Stimulated activated CD4-positive, alpha-beta T cell treated with anti-CD3 and anti-CD28 coated beads, Interleukin-15, amount 100 ng/mL, for 48 hours (primary cell): ENCODE measurements at places on chromosomes 16 and 17.
A peak's percentile ranks its signal among the peaks of the same experiment; 100 is the strongest.

- DNase-seq: no peak
Observed at GRCh38 chr17:9232591-9233270, 211.4 kb downstream of the NTN1 start.

- DNase-seq: no peak
Observed at GRCh38 chr16:68883685-68884084, 40.4 kb downstream of the TANGO6 start.

- DNase-seq: no peak
Observed at GRCh38 chr17:63995626-63996025, 2.5 kb upstream of the PRR29 start.

- DNase-seq: no peak
Observed at GRCh38 chr17:28500712-28501379, 5.3 kb upstream of the FOXN1 start.

DNA sequence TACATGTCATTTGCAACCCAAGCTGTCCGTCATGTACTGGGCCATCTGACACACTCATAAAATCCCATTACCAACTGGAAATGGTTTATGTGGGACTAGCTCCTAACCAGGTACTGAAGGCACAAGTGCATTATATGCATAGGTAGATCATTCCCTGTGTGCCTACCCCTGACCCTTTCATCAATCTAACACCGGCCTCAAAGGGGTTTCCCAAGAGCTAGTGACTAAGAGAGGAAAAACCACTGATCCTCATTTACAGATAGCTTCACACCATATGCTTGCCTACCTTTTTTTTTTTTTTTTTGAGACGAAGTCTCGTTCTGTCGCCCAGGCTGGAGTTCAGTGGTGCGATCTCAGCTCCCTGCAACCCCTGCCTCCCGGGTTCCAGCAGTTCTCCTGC, 449.8 kb downstream of the SLC39A11 start:
- no peak for DNase-seq

DNA sequence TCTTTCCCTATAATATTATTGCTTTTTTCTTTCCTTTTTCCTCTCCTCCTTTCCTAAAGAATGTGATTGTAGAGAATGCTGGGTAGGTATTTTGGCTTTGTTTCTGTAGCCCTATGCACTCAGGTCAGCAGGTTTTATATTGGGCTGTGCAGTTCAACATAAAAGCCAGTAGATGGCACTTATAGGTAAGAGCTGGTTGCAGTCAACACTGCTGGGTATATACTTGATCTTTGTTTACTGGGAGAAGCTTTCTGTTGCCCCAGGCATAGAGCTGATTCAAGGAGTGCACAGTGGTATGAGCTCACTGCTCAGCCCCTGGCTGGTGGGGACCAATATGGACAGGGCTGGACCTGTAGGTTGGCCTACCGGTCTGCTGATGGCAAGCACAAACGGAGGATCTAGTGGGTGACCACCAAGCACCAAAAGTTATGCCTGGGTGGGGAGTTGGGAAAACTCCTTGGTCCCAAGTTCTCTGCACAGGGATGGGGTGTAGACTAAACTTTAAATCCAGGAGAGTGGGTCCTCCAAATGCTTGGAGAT, 378.9 kb downstream of the PMP22 start:
- DNase-seq: no peak

DNA sequence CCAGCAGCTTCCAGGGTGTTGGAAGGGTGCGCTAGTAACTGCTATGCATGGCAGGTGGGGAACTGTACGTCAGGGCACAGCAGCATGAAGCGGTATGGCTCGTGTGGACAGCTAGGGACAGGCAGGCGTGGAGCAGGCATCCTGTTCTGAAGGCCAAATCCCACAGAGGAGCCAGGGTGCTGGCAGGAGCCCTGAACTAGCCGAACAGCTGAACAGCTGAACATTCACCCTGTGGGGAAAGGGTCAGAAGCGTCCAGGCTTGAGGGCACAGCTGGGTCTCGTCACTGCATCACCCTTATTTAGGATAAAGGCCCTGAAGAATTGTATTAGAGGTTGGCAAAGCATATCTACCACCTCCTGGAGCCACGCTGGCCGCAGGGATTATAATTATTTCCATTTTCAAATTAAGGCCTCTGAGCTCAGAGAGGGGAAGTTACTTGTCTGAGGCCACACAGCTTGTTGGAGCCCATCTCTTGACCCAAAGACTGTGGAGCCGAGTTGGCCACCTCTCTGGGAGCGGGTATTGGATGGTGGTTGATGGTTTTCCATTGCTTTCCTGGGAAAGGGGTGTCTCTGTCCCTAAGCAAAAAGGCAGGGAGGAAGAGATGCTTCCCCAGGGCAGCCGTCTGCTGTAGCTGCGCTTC, 3.3 kb upstream of the STH start:
- no peak for DNase-seq

DNA sequence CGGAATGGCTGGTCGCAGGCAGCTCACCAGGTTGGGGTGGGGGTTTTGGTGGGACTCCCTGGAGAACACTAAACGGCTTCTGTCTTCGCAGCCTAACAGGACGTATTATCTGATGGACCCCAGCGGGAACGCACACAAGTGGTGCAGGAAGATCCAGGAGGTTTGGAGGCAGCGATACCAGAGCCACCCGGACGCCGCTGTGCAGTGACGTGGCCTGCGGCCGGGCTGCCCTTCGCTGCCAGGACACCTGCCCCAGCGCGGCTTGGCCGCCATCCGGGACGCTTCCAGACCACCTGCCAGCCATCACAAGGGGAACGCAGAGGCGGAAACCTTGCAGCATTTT, 59.7 kb downstream of the PDPK1 start:
- no peak for DNase-seq

- DNase-seq: no peak
Observed at GRCh38 chr16:53081686-53082407, 27.1 kb downstream of the CHD9 start.

DNA sequence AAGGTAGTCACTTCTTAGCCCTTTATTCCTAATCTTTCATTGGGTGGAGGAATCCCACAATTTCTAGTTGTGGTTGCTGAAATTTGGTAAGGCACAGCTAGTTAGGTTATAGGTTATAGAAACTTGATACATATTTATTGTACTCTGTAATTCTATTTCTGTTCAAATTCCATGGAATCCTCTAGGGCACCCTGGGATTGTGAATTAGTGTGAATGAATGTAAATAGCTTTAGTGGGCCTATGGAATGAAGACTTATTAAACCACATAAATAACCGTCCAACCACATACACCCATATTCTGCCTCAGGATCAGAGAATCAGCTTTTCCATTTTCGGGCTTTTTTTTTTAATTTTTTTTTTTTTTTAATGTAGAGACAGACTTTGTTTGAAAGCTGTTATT, 9.2 kb downstream of the TANC2 start:
- no peak for DNase-seq

GRCh38 chr17:6323626-6324356, 111.1 kb downstream of the AIPL1 start:
- DNase-seq: no peak

DNA sequence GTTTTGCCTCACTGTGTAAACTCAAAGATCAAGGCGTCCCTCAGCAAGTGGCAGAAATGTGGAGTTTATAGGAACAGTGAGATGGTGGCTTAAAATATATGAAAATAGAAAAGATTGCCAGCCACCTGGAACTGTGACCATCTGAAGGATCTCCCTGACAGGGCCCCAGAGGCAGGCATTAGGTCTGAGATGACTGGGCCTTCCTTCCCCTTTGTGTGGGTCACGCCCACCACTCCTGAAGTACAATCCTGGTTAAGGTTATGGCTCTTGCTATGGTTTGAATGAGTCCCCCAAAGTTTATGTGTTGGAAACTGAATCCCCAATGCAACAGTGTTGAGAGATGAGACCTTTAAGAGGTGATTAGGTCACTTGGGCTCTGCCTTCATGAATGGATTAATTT, 6.4 kb downstream of the ST6GALNAC2 start:
- no peak for DNase-seq

GRCh38 chr16:5615868-5616642, 518.5 kb upstream of the EEF2KMT start:
- DNase-seq: peak; percentile 7

DNA sequence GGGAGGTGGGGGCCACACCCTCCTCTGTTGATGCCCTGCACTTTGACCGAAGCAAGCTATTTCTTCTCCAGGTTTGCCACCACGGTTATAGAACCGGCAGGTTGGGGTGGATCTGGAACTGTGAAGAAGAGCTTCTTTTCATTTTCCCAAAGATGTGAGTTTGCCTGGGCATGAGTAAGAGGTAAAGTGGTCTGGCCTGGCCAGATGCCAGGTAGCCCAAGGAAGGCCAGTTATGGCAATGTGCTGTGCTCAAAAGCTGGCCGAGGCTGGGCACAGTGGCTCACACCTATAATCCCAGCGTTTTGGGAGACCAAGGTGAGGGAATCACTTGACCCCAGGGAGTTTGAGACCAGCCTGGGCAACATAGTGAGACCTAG, 18.7 kb downstream of the ATP6V0D1 start:
- DNase-seq: no peak

GRCh38 chr17:59521465-59522126, 43.8 kb upstream of the DHX40 start:
- peak; percentile 10 for DNase-seq

DNA sequence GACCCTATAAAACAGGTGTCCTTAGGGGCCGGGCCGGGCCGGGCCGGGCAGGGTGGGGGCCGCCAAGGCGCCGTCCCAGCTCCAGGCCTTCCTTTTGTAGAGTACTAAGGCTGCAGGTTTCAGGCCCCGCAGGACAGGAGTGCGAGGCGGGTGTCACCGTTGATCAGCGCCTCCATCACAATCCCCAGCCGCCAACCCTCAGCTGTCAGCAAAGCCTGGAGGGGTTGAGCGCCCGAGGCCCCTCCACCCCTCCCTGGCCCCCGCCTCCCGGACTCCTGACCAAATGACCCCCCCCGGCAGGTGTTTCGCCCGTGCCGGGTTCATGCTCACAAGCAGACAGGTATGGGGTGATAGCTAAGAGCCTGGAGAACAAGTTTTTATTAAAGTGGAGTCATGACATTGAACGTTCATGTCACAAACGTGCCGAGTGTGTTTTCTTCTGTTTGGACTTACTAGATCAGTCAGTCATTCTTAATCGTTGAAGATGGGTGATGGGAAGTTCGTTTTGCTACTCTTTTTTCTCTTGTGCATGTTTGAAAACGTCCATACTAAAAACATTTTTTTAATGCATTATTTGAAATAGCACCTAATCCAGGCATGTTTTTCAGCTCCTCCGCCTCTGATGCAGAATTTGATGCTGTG, 534 bp downstream of the ARL2BP start:
- DNase-seq: no peak

GRCh38 chr17:76642994-76643393, 563 bp downstream of the ST6GALNAC1 start:
- no peak for DNase-seq

GRCh38 chr17:57508671-57509070, 236.4 kb downstream of the CCDC182 start:
- no peak for DNase-seq
